ENCODE measurements at places on chromosomes 3 and 15.

GRCh38 chr15:25670025-25670554 lies 193.0 kb downstream of the ATP10A start:
- DNase-seq = no peak

- no peak for DNase-seq
Measured at GRCh38 chr3:15486979-15487378, 34.5 kb downstream of the COLQ start.

- no peak for DNase-seq
Measured at GRCh38 chr3:189404797-189405484, 226.2 kb upstream of the TP63 start.

GRCh38 chr15:77192451-77192850 lies 121.5 kb upstream of the TSPAN3 start:
- DNase-seq = no peak

GRCh38 chr15:89486726-89487050 lies 9.7 kb downstream of the RHCG start:
- DNase-seq = no peak

GRCh38 chr3:179861292-179861691 lies 175.4 kb downstream of the PEX5L start:
- no peak for DNase-seq

- DNase-seq = no peak
Measured at GRCh38 chr3:139987908-139988307, 52.9 kb downstream of the CLSTN2 start.

GRCh38 chr3:138461246-138461645 lies 26.8 kb downstream of the ESYT3 start:
- DNase-seq = no peak

DNA sequence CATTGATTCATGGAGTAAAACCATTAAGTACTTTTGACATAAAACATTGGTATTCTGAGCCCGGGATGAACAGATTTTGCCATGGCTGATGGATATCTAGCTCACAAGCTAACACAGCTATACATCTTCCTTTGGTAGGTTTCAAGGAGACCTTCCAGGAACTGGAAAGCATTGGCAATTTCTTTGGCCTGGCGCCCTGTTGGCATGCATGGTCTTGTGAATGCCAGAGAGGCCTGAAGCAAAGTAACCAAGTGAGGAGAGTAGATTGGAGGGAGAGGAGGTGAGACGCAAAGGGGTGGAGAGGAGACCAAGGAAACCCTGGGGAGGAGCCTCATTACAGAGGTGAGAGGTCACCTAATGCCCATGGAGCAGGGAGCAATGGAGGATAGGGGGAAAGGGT lies 67.2 kb downstream of the SQOR start:
- no peak for DNase-seq

DNA sequence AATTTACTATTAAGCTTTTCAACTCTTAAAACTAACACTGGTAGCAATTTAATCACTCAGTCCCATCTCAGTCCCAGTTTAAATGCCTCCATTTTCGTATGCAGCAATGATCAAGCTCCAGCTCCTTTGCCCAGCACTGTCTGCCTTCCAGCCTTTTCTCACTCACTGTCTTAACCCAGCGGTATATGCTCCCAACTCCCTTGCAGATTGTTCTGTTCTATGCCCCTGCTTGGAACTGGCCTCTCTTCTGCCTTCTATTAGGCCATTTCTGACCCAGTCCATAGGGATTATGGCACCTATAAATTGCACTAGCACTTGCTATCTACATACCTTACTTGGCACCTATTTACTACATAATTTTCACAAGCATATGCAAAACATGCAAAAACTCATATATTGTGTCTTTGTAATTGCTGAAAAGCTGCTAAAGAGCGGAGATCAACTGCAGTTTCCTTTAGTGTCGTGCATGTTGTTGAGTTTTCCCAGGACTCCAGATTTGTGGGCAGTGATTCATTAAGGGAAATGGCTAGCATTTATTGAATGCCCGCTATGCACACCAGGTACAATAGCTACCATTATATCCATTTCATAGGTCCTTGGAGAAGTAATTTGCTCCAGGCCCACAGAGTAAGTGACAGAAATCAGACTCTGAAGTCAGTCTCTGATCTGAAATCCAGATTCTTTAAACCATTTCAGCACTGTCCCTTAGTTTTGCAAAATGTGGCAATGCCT lies 24.4 kb downstream of the CRBN start:
- DNase-seq = no peak

- DNase-seq = no peak
Measured at GRCh38 chr15:38335116-38335515, 82.5 kb downstream of the SPRED1 start.

- no peak for DNase-seq
Measured at GRCh38 chr3:16807391-16807790, 77.4 kb upstream of the PLCL2 start.

DNA sequence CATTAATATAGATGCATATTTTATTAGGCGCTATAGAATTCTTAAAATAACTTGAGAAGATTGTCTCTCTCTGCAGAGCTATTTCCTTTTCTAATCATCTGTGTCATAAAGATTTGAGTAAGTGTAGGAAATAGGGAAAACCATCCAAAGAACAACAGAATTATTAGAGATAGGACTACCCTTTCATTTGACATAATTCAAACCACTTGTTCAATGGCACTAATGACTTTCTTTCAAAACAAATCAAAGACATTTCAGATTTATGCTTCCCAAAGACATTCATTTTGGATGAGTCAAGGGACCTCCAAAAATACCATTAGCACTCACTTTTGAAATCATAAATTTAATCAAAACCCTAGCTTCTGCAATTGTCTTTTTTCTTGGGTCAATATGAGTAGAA lies 29.5 kb downstream of the PRICKLE2 start:
- no peak for DNase-seq

GRCh38 chr3:22886439-22887068 lies 316.6 kb upstream of the UBE2E2 start:
- no peak for DNase-seq

DNA sequence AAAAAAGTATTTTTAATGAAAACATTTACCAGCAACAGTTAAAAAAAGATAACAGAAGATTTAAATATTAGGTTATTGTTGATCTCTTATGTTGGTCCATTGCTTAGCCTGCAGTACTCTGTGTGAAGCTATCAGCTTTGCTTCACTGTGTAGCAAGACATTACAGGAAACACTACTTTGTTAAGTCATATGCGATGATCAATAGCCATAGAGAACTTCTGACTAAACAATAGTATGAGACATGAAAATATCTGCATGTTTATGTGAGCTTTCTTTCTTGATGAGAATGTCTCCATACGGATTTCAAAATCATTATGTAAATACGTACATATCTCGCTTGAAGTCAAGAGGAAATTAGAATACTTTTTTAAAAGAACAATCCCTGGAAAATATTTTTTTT lies 27.0 kb upstream of the CAPN3 start:
- DNase-seq = no peak

DNA sequence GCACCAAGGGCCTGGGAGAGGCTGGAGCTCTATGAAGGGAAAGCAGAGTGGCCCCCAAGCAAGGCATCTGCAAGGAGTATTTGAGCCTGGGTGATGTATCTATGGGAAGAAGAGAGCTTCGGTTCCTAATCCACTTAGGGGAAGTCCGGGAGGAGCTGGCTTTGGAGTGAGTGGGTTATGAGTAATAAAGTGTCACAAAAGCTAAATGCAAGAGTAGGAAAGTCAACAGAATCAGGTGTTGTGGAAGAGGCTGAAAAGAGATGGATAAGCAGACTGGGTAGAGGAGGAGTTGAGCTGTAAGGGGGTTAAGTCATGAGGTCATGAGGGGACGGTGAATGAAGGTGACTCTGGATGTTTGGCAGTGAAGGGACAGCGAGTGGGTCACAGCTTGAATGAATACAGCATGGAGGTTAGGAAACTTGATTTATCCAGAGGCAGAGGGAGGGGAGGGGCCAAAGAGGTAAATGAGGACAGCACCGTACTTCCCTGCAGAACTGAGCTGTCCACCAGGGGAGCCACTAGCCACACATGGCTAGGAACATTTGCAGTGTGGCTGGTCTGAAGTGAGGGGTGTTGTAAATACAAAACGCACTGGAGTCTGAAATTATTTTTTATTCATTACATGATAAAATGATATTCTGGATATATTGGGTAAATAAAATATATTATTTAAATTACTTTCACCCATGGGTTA lies 83.3 kb downstream of the ADCY5 start:
- DNase-seq = no peak

GRCh38 chr3:29409409-29409808 lies 128.5 kb downstream of the RBMS3 start:
- no peak for DNase-seq

DNA sequence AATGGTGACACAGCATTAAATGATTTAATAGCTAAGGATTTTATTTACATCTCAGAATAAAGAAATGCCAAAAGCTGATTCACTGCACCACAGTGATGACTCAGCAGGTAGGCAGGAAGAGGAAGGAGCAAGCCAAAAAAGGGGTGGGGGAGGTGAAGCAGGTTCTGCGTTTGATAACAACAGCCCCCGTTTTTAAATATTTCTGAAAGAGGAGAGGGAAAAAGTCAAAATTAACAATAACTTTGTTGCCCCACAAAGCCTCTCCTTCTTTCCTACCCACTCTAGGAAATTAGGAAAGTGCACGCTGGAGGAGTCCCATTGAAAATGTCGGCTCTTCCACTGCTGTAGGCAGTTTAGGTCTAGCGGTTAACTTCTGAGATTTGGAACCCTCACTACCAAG lies 9.9 kb upstream of the CCDC54 start:
- DNase-seq = no peak

DNA sequence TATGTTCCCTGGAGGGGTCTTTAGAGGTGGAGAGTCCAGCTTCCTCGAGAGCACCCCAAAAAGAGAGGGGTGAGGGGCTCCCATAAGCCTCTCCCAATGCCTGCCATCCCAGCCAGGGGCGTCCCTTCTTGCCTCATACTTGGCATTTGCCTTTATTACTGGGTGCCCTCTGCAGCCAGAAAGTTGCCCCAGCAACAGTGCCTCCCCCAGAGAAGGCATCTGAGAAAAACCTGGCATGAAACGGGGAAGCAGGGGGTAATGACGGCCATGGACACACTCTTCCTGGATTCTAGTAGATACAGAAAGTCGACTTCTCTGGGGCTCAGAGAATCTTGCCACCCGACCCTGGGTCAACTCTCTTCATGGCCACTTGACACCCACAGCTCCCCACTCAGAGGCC lies 90.1 kb downstream of the PCSK6 start:
- DNase-seq = no peak

DNA sequence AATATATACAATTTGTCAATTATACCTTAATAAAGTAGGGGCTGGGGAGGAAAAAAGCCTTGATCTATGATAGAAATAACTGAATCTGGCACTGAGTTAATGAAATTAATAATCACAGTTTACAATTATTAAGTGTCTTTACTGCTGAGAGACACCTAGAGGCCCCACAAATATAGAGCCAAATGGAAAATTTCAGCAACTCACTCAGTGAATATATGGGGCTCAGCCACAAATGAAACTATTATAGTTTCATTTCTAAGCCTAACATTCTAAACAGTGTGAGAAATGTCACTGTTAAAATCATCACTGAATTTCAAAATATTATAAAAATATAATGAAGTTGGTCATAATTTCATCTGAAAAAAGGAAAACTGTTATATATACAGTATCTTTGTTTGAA lies 40.3 kb downstream of the GNB4 start:
- DNase-seq = no peak

GRCh38 chr3:24683633-24684384 lies 189.2 kb upstream of the THRB start:
- DNase-seq = no peak

GRCh38 chr3:9331171-9331570 lies 31.7 kb upstream of the THUMPD3 start:
- no peak for DNase-seq

GRCh38 chr3:132198516-132198915 lies 118.7 kb upstream of the ACP3 start:
- no peak for DNase-seq

DNA sequence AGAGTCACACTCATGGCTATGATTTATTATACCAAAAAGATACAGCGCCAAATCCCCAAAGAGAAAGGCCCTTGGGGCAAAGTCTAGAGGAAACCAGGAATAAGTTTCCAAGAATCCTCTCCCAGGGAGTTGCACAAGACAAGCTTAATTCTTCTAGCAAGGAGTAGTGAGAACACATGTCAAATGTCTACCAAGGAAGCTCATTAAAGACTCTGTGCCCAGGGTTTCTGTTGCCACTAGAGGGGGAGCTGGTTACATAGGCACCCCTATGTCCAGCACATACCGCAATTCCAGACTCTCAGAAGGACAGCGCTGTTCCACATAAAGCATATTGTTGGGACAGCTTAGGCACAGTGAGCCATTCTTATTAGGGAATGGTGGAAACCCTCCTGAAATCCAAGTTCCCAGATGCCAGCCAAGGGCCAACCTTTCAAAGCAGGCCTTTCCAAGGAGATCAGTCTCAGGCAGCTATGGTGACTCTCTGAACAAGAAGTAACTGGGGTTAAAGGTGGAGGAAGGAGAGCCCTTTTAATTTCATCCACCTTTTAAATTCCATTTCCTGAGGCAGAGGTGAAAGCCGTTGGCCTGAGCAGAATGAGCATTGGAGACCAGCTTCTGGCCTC lies 194.2 kb downstream of the UACA start:
- peak; percentile 55 for DNase-seq

- no peak for DNase-seq
Measured at GRCh38 chr3:187850258-187850921, 105.1 kb upstream of the BCL6 start.

- DNase-seq = no peak
Measured at GRCh38 chr3:49495023-49495422, 25.0 kb downstream of the DAG1 start.

GRCh38 chr3:180421221-180421620 lies 180.7 kb upstream of the TTC14 start:
- no peak for DNase-seq

- no peak for DNase-seq
Measured at GRCh38 chr15:92930776-92931175, 30.7 kb downstream of the CHD2 start.

GRCh38 chr15:74631935-74632560 lies 16.4 kb downstream of the CLK3 start:
- no peak for DNase-seq

DNA sequence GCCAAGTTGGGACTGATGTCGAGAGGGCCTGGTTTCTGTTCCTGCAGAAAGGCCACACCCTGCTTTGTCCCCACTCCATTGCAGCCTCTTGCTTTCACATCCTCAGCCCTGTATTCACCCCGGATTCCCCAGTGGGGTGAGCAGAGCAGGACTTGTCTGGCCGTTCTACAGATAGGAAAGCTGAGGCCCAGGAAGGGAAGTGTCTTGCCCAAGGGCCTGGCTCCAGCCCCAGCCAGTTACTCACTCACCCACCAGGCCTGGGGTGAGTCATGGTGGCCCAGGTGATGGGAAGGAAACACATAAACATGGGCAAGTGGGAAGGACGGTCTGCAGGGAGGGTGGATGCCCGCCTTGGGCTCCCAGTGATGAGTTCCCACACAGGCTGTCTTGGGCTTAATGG lies 6.1 kb upstream of the DUSP7 start:
- DNase-seq = no peak

- DNase-seq = no peak
Measured at GRCh38 chr3:59006634-59007517, 42.9 kb downstream of the CFAP20DC start.

- no peak for DNase-seq
Measured at GRCh38 chr15:85580879-85581278, 200.5 kb downstream of the AKAP13 start.

GRCh38 chr3:122978569-122978968 lies 49.0 kb downstream of the SEMA5B start:
- DNase-seq = no peak
